ENCODE measurements at places on chromosomes 3 and 15. TPM values are rescaled to one million over a fixed set of nuclear protein-coding genes. Genes with fewer than 3 reads are reported as not detected.

Gene ZNF502
- total RNA-seq = 0.08 TPM

Gene TNFAIP8L3
- total RNA-seq = 0.18 TPM

- DNase-seq = no peak
These were observed 279.7 kb downstream of the LPP start for GRCh38 chr3:188433521-188434150.

DNA sequence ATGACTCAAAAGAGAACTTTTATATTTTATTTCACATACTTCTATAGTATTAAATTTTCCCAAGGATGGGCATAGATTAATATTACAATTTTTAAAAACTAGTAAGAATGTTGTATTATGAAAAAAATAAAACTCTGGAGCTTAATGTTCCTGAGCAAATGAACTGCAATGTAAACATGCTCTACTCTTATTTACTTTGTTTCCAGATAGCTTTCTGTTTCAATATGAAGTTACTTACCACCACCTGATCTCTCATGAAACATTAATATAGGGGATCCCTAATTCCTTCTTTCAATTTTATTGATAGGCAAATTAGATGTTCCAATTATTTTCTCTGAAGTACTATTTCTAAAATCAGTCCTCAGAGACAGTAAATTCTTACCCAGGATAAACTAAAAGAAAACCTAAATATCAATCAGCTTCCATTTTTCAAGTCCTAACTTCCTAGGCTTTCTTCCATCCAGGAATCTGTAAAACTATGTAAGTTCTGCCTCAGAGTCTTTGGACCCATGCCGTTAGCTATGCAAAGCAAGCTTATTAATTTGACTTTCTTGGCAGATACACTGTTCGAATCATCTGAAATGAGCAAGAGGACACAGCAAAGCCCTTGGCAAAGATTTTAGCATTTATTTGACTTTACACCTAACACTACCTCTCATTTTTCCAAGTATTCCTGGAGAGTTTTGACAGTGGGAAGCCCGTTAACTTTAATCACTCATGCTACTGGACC lies 93.2 kb downstream of the PLCH1 start:
- no peak for DNase-seq

All from HFFc6 (cell line).